CD4-positive, alpha-beta T cell treated with Interleukin-17A for 1 hour (primary cell): ENCODE measurements at places on chromosomes 5 and 9.

- no peak for DNase-seq
Observed at GRCh38 chr9:89745601-89746376, 141.0 kb downstream of the GADD45G start.

DNA sequence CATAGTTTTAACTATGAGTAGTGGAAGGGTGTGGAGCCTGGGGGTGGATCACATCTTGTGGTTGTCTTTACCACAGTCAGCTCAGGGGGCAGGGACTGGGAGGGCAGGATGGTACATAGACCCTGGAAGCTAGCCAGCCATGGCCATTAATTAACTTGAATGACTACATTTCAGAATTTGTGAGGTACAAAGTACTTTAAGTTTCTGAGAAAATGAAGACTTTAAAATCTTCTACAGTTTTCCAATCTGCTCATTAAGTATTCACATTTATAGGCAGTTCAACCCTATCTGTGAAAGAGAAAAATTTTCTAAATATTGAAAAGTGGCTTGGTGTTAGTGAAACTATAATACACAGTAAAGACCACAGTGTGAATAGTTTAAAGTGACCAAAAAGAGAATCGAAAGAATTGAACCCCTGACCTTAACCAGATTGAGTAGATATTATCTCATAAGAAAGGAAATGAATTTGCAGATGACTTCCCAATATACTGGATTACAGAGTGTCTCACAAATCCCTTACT is 234.2 kb upstream of the MEF2C start:
- no peak for DNase-seq

DNA sequence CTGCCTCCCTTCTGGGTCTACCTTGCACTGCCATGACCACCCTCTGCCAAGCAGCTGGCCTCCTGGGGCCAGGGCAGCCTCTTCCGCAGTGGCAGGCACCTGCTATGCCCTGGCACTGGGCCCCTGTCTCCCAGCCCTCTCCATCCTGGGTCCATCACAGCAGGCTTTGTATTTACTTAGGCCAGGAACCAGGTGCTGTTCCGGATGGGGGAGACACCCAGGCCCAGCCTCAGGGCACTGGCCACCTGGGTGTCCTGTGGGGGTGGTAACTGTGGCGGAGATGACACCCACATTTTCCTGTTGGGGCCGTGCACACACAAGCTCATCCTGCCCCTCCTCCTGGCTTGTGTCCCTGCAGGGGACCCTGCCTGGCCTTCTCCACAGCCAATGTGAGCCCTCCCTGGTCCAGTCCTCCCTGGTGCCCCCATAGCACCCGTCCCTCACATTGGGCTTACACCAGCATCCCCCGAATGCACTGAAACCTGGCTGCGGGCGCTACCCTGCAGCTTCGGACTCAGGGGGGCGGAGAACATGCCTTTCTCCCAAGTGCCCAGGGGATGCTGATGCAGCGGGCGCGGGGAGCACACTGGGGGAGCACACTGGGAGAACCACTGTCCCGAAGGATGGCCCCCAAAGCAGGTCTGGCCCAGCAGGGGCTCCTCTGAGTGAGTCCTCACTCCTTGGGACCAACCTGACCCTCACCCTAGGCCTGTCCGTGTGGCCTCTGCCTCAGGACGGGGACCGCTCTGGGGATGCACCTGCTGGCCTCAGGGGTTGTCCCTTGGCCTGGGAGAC is 17.9 kb downstream of the FAM163B start:
- DNase-seq: no peak

DNA sequence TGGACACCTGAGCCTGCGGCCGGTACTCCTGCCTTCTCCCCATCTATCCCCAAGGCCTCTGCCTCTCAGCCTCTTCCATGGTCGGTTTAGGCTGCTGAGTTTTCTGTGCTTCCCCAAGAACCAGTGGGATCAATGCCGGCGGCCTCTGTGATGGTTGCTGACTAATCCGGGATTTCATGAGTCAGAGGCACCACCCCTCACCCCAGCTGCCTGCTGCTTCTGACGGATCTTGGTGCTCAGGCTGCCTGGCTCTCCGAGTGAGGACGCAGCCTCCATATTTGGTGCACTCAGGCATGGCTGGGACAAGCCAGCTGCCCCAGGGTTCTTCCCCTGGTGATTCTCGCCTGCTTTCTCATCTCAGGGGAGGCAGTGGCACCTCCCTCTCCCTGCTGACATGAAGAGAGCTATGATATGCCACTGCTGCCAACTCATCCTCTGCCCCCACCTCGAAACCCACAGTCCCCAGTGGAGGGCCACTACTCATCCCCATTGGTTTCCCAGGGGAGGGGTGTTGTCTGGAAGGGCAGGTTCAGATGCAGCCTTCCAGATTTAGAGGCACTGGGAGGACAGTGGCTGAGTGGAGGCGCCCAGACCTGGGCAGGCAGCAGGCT is 3.3 kb upstream of the MAN1B1 start:
- no peak for DNase-seq

GRCh38 chr9:93810028-93810971 is 144.9 kb downstream of the BARX1 start:
- no peak for DNase-seq

DNA sequence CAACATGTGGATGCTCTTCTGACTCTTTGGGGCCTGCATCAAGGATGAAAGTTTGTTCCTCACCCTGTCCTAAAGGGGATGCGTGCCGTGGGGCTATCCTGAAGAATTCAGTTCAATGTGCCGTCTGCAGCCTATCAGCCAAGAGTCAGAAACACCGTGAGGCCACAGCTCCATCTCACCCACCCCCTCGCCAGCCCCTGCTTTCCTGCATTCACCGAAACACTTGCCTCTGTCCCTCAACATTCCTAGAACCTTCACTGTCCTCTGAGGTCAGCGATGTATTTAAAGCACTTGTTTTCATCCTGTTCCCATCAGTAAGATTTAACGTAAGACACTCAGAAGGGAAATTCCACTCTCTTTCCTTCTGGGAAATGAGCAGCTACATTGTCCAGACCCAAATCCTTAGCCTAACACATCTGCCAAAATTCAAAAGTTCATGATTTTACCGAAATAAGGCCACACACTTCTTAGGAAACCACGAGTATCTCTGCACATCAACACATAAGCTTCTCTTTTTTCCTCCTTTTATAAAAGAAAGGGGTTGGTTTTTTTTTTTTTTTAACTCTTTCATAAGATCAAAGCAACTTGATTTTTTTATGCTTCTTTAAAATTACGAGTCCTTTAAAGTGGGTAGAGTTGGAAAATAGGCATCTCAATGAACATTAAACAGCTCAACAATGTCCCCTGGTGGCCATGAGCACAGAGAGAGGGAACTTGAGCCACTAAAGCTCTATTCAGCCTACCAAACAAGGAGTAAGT is 100.7 kb downstream of the SUSD1 start:
- DNase-seq: peak; percentile 83
